CD4-positive, alpha-beta T cell treated with Interleukin-4 for 4 hours (primary cell): ENCODE measurements at places on chromosomes 4 and X.

GRCh38 chr4:84995386-84995785 lies 28.9 kb upstream of the WDFY3 start:
- DNase-seq: no peak

GRCh38 chr4:13159041-13159620 lies 325.0 kb downstream of the RAB28 start:
- no peak for DNase-seq

- no peak for DNase-seq
Observed at GRCh38 chr4:22736912-22737311, 44.2 kb downstream of the GBA3 start.

DNA sequence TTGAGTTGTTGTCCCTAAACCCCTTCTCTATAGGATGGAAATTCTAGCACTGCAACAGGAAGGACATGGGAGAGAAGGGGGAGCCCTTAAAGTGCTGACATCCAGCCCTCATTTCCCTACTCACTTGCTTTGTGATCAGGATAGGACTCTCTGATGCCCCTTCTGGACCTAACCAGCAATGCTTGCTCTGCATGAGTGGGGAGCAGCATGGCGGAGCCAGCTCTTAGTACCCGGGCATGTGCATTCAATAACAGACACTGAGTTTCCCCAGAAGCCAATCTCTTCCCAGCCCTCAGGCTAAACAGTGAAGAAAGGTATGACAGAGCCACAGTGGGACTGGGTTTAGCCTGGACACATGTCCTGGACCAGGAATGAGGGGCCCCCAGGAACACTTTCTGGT lies 14.0 kb downstream of the SOD3 start:
- no peak for DNase-seq

DNA sequence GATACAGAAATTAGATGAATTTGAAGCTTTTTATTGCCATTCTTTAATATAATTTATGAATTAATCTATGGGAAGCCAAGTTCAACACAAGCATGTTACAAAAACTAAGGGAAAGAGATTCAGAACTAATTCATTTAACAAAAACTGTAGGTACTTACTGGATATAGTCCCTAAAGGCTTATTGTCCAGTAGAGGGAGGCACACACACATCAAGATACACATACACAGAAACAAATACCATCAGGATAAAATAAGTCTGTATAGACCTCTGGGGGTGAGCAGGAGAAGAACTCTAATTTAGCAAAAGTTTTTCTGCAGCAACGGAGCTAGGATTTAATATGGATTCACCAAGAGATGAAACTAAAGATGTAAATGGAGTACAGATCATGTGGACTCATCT lies 83.0 kb upstream of the IL13RA1 start:
- no peak for DNase-seq

GRCh38 chr4:147160908-147161513 lies 215.3 kb upstream of the TTC29 start:
- DNase-seq: peak; percentile 3

DNA sequence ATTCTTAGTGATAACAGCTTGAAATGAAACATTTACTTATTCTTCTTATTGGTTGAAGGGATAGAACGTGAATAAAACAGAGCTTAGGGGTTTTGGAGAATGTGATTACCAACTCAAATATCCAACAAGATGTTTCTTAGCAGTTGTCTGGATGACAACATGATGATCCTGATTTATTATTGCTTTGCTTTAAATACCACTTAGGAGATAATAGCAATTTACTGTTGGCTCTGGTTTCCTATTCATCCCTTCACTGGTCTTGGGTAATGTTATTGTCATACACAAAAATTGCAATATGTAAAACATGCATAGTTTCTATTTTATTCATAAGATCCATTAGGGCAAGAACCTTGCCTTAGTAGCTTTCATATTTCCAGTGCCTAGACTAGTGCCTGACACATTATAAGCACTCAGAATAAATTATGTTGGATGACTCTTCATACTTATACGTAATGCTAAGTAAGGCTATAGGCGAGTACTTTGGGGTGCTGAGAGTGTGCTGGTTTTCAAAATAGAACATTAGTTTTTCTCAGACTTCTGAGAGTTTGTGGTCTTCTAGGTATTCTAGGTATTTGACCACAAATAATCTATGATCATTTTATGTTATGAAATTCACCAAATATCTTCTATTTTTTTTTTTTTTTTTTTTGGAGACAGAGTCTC lies 58.6 kb upstream of the PGRMC2 start:
- no peak for DNase-seq

GRCh38 chr4:5959211-5959982 lies 58.8 kb downstream of the C4orf50 start:
- no peak for DNase-seq

- DNase-seq: no peak
Observed at GRCh38 chr4:186392017-186392416, 126.0 kb downstream of the F11 start.

DNA sequence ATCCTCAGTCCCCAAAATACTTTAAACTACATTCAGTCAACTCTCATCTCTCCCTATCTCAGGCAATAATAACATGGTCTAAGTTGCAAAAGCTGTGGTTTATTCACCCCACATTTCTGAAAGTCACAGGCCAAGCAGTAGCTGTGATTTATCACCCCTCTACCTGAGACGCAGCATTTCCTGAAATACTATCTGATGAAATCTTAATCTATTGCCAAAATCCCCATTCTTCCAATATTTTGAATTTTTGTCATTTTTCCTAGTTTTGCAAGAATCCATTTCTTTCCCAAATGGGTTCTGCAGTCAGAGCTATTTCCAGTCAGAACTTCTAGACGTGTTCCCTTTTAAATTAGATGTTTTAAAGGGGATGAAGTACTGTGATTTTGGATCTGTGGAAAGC lies 148.3 kb downstream of the BANK1 start:
- DNase-seq: no peak

DNA sequence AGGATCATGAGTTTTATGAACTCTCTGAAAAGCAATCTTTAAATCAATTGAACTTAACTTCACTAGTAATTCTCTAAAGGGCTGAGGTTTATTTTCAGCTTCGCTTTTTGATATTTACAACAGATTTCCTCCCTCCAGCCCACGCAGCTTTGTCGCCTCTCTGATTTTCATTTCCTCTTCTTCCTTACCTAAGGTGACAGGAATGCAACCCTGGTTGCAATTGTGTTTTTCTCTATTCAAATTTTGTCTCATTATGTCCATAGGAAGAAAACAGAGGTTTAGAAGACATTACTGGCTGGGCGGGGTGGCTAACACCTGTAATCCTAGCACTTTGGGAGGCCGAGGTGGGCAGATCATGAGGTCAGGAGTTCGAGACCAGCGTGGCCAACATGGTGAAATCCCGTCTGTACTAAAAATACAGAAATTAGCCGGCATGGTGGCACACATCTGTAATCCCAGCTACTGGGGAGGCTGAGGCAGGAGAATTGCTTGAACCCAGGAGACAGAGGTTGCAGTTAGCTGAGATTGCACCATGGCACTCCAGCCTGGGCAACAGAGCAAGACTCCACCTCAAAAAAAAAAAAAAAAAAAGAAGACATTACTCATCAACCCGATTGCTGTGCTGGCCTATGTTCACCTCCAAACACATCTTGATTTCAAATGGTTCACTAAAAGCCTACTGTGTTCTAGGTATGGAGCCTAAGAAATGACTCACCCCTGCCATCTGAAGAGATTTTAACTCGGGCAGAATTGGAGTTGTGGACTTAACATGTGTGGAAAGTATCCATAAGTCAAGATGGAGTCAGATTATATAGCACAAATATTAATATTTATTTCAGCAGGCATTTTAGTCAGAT lies 36.8 kb downstream of the VSIG4 start:
- DNase-seq: no peak

DNA sequence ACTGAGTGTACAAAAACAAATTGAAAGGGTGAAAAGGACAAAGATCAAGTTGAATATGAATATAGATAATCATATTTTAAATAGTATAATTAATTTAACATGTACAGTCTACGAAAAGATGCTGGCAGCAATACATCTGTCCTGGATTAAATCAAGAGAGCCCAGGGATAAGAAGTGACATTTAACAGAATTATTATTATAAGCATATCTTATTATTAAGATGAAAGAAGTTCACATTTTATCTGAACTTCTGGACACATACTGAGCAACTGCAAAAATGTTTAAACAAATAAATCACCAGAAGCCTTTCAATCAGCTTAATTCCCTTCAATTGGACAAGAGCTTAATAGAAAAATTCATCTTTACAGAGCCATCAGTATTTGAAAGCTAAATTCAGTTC lies 50.4 kb downstream of the SERTM2 start:
- DNase-seq: no peak

GRCh38 chr4:99634742-99635360 lies 22.8 kb downstream of the C4orf54 start:
- DNase-seq: no peak

DNA sequence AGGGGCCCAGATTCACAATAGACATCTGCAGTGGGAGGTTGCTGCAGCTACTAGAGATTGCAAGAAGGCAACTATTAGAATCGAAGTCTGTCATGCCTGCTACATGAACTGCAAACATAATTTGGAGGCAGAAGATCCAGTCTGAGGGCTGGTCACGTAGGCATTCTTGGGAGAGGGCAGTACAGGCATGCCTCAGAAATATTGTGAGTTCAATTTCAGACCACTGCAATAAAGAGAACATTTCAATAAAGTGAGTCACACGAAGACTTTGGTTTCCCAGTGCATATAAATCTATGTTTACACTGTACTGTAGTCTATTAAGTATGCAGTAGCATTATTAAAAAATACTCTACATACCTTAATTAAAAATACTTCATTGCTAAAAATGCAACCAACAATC lies 585.8 kb upstream of the FAT1 start:
- DNase-seq: no peak

DNA sequence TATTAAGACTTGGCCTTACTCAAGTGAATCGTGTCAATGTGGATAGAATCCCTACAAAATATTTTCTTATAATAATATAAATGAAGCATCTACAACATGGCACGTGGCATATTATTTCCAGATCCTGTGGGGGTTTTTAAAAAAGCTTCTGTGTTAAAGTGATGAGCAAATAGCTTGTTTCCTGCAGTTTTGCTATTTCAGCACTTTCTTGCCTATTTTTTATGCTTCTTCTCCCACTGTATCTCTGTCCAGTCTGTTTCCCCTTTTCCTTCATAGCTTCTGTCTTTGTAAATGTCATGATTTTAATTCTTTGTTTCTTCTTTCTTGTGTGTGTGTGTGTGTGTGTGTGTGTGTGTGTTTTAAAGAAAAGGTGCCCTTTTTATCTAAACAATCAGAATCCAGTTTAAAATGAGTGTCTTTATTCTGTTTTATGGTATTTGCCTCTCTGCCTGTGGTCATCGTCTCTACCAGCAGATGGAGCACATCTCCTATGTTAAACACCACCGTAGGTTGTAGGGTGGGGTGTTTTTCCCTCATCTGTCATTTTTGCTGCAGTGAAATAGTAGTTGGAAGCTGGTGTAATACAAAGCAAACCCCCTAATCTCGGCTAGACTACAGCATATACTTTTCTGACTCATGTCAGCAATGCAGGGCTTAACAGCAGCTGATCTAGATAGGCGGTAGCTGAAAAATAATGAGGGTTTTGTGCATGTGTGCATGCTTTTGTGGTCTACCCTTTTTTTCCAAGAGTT lies 33.1 kb downstream of the FTHL17 start:
- DNase-seq: peak; percentile 2

GRCh38 chr4:120873554-120873953 lies 49.0 kb downstream of the PRDM5 start:
- DNase-seq: no peak

DNA sequence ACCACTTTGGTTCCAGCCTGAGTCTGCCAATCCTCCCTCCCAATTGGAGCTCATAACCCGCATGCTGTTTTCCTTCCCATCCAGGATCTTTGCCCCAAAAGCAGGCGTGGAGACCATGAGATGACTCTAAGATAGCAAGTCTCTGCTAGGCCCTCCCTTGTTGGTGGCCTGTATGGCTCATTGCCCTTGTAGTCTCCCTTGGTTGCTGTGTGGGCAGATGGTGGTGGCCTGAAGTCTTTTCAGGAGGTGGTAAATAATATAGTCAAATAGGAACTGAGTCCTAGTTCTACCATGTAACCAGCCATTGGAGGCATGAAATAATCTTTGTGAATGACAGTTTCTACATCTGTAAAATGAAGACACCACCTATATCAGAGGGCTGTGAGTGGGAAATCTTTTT lies 1.2 kb downstream of the ATP6AP1 start:
- DNase-seq: no peak

- DNase-seq: no peak
Observed at GRCh38 chrX:47156611-47157520, 11.8 kb downstream of the RBM10 start.

DNA sequence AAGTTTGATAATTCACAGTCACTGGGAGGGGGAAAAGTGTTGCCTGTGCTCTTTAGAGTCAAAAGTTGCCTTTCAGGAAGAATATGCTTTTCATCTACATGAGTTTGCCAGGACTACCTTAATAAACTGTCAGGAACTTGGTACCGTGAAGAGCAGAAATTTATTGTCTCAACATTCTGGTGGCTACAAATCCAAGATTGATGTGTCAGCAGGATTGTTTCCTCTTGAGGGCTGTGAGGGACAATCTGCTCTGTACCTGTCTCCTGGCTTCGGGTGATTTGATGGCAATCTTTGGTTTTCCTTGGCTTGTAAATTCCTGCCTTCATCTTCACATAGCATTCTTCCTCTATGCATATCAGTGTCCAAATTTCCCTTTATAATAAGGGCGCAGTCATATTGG lies 277.2 kb downstream of the PDGFC start:
- DNase-seq: no peak

- peak; percentile 85 for DNase-seq
Observed at GRCh38 chrX:1481636-1482529, 29.2 kb upstream of the ASMTL start.

DNA sequence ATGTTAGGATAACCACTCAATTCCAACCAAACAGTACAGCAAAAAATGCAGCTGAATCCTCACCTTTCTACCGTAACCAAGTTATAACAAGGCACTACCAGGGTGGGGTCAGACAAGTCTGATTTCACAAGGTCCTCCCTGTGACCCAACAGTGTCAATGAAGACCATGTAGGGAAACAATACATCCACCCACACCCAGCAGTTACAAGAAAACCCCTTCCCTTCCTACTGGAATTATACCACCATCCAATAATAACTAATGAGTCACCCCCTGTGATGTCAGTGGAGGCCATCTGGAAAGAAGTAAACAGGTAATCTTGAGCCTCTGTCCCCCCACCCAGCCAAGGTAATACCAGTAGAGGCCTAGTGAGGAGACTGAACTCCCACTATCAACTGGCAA lies 117.6 kb downstream of the FGF16 start:
- no peak for DNase-seq

- no peak for DNase-seq
Observed at GRCh38 chr4:152065545-152065944, 304.7 kb upstream of the GATB start.
